Right forelimb (tissue), 1 donor: ENCODE measurements at places on chromosomes 7 and 10.

GRCh38 chr10:127279334-127279774 is 83.0 kb upstream of the INSYN2A start:
- DNase-seq, result no peak

DNA sequence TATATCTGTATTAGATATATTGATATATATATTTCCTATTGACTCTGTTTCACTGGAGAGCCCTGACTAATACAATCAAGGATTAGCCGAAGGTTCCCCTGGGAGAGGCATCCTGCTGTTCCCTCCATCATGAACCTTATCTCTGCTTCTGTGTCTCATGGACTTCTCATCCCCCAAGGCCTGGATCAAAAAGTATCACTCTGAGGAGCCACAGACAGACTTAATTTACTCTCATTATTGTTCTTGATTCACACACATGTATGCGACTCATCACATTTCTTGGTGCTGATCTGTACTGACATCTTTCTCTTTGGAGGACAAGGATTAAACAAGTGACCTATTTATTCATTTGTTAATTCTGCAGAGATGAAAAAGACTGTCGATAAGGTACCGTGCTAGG is 550.2 kb downstream of the KCNMA1 start:
- DNase-seq, result no peak

- no peak for DNase-seq
These were observed 83.1 kb downstream of the VPS41 start for GRCh38 chr7:38825721-38826440.

- DNase-seq, result no peak
These were observed 81.8 kb upstream of the GPR26 start for GRCh38 chr10:123584419-123584775.

DNA sequence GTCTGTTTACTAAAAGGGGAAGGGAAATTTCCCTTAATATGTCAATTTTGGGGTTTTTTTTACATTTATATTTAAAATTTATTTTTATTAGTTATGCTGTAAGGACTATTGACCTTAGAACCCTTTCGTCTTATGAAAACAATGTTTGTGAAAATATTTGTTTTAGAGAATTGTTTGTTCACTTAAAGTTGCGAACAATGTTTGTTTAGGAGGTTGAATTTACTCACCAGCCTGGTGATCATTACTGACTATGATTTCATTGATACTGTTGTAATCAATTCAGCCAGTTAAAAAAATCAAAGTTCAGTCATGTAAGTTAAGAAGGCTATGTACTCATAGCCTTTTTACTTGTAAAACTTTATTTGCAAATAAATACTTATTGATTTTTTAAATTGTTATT is 27.4 kb upstream of the TSPAN13 start:
- no peak for DNase-seq

DNA sequence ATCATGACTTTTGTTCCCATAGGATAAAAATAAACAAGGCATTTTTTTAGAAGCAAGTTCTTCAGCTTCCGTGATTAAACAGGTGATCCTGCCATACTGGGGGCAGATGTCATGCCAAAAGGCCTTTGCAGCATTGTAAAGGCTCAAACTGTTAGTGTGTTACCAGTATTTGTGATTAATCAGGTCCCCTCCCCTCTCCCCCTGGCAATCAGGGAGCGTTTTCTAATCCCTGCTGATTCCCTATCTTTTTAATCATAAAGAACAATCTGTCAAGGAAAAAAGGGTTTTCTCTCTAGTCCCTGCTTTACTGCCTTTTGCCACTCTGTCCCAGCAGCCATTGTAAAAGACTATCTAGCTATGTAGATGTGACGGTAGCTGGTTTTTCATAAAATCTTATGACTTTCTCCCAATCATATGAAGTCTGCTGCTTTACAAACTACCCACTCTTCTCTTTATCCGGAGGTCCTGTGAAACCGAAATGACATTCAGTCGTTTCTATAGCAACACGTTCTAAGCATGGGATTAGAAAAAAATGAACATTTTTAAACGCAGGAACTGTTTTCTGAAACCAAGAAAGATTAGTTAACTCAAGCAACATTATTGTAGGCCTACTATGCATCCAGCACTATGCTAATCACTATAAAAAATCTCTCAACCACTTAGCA is 210.9 kb downstream of the RNLS start:
- no peak for DNase-seq

- DNase-seq, result no peak
These were observed 95.4 kb upstream of the PRR15 start for GRCh38 chr7:29468196-29468595.

- no peak for DNase-seq
These were observed 972.0 kb upstream of the CELF2 start for GRCh38 chr10:10045765-10046028.

- no peak for DNase-seq
These were observed 23.3 kb upstream of the CRHR2 start for GRCh38 chr7:30705596-30705995.

- DNase-seq, result no peak
These were observed 93.0 kb upstream of the STRIP2 start for GRCh38 chr7:129341212-129341611.

- DNase-seq, result no peak
These were observed 8.9 kb upstream of the C7orf33 start for GRCh38 chr7:148581624-148582023.
